ENCODE measurements at places on chromosomes 6 and 20. TPM values are rescaled to one million over a fixed set of nuclear protein-coding genes. Genes with fewer than 3 reads are reported as not detected.

GRCh38 chr6:4180652-4181255 lies 45.4 kb upstream of the ECI2 start:
- DNase-seq: no peak

- DNase-seq: no peak
Observed at GRCh38 chr6:39886871-39887270, 47.4 kb downstream of the MOCS1 start.

GRCh38 chr20:25248786-25249172 lies 894 bp downstream of the PYGB start:
- no peak for DNase-seq

- DNase-seq: no peak
Observed at GRCh38 chr6:12896208-12896733, 179.7 kb downstream of the PHACTR1 start.

DNA sequence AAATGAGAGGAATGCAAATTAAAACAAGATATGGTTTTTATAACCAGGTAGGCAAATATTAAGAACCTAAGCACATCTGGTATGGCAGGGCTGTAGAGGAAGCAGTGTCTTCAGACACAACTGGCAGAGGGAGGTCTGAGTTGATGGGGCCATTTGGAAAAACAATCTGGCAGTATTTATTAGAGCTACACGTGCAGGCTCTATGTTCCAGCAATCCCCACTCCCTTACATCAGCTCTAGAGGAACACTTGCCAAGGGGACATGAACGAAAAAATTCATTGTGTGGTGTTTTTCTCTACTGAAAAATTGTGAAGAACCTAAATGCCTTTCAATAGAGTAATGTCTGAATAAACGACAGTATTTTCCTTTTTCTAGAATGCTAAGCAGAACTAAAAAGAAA lies 111.6 kb upstream of the EDN1 start:
- no peak for DNase-seq

DNA sequence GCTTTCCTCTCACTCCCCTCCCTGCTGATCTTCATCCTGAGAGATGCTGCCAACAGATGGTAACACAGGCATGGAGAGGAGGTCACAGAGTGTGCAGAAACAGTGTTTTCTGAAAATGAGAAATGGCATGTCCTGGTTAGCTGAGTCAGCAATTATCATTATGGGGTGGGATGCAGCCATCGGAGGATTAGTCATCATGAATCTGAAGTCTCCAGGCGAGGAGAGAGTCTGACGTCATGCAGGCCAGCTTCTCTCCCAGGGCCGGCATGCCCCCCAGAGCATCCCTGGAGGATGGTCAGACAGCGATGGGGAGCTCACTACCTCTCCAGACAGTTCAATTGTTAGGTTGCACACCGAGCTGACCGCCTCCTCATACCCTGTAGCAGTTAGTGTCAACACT lies 4.7 kb upstream of the GTSF1L start:
- no peak for DNase-seq

- no peak for DNase-seq
Observed at GRCh38 chr6:85298553-85298952, 151.3 kb upstream of the NT5E start.

GRCh38 chr6:54193560-54193959 lies 82.3 kb downstream of the MLIP start:
- DNase-seq: no peak

GRCh38 chr6:31158863-31159855 lies 770 bp downstream of the TCF19 start:
- peak; percentile 78 for DNase-seq

- no peak for DNase-seq
Observed at GRCh38 chr6:39684790-39685488, 40.3 kb downstream of the KIF6 start.

DNA sequence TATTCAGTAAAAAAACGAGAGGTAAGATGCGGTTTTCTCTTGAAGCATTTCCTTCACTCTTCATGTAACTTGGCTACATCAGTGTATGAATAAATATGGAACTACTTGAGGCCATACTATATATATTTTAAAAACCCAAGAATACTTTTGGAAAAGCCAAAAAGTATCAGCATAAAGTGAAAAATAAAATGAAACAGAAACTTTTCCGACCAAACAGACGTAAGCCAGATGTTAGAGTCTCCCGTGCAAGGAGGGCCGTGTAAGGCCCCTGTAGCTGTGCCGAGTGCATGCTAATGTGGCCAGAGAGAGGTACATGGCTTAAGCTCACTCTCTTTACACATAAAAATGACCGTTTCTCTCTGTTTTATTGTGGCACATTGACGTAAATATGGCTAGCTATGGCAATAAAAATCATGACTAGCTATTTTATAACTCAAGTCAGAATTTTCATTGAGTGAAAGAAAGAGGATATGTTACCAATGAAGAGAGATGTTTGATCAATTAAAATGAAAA lies 140.1 kb upstream of the GMDS start:
- DNase-seq: no peak

GRCh38 chr20:53334861-53335260 lies 258.8 kb downstream of the ZNF217 start:
- DNase-seq: no peak

GRCh38 chr6:5138995-5139827 lies 54.1 kb downstream of the PPP1R3G start:
- DNase-seq: peak; percentile 62

GRCh38 chr6:82196161-82196560 lies 51.4 kb downstream of the IBTK start:
- no peak for DNase-seq

GRCh38 chr6:74409447-74409846 lies 713.4 kb downstream of the CD109 start:
- no peak for DNase-seq

- no peak for DNase-seq
Observed at GRCh38 chr6:169847141-169847674, 95.8 kb downstream of the ERMARD start.

DNA sequence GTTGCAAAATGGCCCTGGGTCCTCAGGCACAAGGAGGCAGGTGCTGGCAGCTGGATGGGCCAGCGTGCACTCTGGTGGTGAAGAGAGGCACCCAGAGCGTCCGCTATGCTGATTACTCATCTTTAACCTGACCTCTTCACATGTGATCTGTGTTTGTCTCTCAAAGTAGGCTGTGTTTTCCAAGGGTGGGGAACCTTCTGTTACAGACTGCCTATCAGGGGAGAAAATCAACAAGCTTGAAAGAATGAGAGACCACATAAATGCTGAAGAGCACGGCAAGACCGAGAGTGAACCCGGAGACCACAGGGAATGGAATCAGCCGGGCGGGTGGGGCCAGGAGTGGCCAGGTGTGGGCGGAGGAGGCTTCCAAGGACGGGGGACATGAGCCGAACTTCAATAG lies 16.2 kb downstream of the BNIP5 start:
- DNase-seq: no peak

DNA sequence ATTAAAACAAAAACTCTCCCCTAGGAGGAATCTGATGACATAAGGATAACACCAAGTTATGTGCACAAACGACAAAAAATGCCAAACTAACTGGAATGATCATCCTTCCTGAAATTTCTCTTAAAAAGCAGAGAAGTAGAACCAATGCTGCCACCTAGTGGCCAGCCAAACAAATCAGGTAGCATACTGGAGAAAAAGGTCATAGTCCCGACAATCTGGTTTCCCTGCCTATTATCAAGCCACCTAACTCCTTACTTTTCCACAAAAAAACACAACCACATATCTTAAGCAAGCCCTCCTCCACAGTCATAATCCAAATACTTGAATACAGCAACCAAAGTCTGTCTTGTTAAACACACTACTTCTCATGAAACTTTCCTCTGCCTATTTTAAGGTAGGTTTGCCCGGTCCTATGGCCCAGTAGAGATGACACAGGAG lies 5.3 kb downstream of the OARD1 start:
- peak; percentile 56 for DNase-seq

GRCh38 chr6:51568771-51569170 lies 518.6 kb downstream of the PKHD1 start:
- DNase-seq: no peak

DNA sequence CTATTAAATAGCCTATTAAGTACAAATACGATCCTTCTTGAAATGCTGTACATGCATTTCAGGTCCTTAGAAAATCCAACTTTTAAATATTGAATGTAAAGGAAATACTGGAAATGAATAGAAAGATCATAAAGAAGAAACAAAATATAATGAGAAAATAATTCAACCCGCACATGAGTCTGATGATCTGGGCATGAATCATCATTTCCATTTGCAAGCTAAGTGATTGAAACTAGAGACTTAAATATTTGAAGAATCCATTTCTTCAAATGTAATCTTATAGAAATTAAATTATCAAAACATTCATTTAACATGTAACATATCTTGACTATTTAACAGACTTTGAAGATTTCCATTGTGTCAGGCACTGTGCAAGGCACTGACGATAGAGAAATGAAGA lies 977.0 kb downstream of the TFAP2A start:
- DNase-seq: no peak

- no peak for DNase-seq
Observed at GRCh38 chr20:35791821-35792220, 20.0 kb downstream of the PHF20 start.

- DNase-seq: peak; percentile 84
Observed at GRCh38 chr20:1212607-1213396, 9.5 kb downstream of the C20orf202 start.

DNA sequence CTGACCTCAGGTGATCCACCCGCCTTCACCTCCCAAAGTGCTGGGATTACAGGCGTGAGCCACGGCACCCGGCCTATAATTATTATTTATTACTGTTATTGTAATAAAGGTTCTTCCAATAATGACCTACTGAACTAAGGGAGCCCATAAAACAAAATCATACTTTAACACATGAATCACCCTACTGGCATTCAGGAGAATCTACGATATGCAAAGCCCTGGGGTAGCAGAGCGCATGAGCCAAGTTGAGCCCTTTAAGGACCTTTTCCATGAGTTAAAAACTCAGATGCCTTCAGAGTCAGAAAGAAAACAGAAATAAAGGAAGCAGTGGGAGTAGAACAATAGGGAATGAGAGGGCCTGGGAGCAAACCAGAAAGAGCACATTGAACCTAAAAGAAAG lies 41.5 kb downstream of the SNRPB start:
- DNase-seq: no peak

DNA sequence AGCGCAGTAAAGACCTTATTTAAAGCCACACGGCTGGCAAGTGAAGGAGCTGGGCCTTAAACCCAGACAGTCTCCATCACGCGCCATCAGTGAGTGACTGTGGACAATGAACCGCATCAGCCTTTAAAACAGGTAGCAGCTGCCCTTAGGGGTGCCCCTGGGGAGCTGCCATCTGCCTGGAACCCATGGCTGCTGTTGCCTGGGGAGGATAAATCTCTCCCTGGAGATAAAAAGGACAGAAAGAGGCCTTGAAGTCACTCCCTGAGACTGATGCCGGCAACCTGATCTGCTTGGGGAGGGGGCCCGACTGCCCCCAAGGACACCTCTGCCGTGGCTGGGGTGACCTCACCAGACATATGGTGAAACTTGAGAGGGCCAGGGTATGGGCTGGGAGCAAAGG lies 73.5 kb downstream of the PREX1 start:
- no peak for DNase-seq

- DNase-seq: peak; percentile 60
Observed at GRCh38 chr6:21596145-21596948, 2.8 kb downstream of the SOX4 start.

- DNase-seq: no peak
Observed at GRCh38 chr6:40504274-40504673, 82.9 kb downstream of the LRFN2 start.

DNA sequence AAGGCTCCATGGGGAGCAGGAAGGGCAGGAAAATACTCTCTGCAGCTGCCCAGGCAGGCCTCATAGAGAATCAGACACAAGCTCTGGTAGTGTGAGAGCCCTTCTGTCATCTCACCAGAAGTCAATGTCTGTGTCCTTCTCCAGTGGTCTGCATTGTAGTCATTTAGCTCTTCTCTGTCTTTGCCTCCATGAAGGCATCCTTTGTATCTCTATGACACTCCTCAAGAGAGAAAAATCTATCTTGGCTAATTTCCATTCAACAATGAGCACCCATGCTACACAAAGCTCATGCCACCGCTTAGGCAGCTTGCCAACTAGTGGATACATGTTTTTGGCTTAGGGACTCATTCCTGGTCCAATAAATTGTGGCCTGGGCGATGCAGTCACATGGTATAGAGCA lies 92.1 kb downstream of the RNF217 start:
- DNase-seq: no peak

DNA sequence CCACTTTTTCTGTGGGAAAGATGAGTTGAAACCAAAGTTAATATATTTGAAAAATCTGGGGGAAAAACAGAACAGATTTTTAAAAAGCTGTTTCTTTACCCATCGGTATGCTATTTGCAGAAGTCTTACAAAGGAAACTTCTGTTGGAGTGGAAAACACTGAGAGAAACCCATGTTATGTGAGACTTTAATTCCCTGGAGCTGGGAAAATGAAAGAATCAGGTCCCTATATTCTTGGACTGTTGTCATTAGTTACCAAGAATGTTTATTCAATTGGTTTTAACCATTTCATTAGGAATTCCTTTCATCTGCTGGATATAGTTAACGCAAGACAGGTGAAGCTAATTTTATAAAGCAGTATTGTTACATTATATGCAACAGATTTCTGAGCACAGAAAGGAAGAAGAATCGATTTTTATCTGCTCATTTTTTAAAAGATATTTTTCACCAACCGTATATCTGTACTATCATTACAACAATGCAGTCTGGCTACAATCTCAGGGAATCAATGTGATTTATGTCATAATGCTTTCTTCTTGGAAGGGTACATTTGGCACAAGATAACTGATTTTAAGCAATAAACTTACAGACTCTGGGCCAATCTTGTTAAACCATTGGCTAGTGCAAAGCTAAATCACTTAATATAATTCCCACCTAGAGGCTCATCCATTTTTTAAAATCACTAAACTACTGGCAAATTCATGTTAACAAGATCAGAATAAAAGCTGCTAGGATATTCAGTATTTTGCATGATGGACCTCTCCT lies 170.0 kb downstream of the MOXD1 start:
- DNase-seq: no peak

GRCh38 chr20:57252559-57253162 lies 13.8 kb downstream of the BMP7 start:
- DNase-seq: no peak

The HTR1E gene
- total RNA-seq: not detected

The MAP3K7 gene
- total RNA-seq: 31.3 TPM

The VGLL2 gene
- not detected for total RNA-seq

The DYNLT1 gene
- total RNA-seq: 105 TPM

The PRND gene
- total RNA-seq: not detected

The IL17A gene
- not detected for total RNA-seq

The SLPI gene
- total RNA-seq: not detected

The RIPPLY2 gene
- total RNA-seq: 0.90 TPM

The EPB41L1 gene
- 31.1 TPM for total RNA-seq

The THEMIS gene
- total RNA-seq: not detected

The PET117 gene
- 24.1 TPM for total RNA-seq

The ZC3H12D gene
- 0.15 TPM for total RNA-seq

The SLC44A4 gene
- 3.3 TPM for total RNA-seq

The GNMT gene
- total RNA-seq: 1.1 TPM

The SCRT2 gene
- total RNA-seq: not detected
